Caudate nucleus (tissue), 63 donors: ENCODE measurements at places on chromosomes 5 and 9.

DNA sequence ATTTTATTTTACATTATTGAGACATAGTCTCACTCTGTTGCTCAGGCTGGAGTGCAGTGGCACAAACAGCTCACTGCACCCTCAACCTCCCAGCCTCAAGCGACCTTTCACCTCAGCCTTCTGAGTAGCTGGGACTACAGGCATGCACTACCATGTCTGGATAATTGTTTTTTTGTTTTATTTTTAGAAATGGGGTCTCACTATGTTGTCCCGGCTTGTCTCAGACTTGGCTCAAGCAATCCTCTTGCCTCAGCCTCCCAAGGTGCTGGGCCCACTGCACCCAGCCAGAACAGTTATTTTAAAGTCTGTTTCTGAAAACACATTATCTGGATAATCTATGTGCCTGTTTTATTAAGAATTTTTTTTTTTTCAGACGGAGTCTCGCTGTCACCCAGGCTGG is 62.0 kb downstream of the TEX10 start:
- DNase-seq: no peak

- DNase-seq: no peak
Measured at GRCh38 chr9:20838218-20838617, 154.2 kb downstream of the FOCAD start.

GRCh38 chr5:107103522-107103921 is 567.2 kb downstream of the EFNA5 start:
- no peak for DNase-seq

DNA sequence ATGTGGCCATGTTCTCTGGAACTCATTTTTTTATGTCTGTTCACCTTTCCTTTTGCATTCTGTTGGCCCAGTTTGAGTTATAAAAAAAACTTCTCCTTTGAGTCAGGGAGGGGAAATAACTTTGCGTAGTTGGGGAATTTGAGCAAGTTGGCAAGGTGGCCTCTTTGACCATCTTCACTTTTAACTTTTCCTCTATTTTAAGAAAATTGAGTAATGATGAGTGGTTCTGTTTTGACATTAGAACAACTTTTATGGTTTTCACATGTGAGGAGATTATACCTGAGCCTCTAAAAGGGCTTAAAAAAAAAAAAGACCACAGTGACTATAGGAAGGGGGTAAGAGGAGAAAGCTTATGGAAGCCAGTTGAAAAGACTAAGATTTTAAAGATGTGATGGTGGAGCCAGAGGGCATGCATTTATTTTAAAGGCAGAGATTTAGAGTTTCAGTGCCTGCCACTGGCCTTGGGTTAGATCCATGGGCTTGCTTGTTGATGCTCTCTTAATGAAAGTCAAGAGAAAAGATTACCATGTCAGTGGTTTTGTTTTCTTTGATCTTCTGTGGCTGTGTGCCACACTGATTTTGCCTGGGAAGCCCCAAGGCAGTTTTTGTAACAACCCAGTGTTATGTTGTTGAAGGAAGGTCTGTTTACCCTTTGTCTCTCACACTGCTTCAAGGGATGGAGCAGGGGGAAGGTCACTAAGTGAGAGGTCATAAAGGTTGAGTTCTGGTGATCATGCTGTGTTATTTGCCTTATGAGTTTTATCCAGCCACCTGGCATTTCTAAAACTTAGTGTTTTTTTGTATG is 219.7 kb upstream of the CD180 start:
- DNase-seq: no peak

GRCh38 chr5:142175039-142175438 is 66.5 kb downstream of the NDFIP1 start:
- no peak for DNase-seq

DNA sequence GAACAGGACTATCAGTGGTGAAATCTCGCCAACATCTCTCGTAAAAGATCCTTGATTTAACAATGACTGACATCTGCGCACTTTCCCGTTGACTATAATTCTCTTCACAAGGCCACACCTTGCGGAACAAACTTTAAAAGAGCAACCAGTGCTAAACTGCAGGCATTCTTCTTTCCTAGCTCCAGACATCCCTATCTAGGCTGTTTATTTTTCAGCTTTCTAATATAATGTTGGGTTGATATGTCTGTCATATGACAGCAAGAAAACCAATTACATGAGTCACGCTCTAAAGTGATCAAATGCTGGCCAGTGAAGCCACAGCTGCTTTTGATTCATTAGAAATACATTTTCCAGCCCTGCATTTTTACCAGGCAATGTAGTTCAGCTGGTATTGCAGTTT is 162.5 kb downstream of the ELAVL2 start:
- DNase-seq: no peak

DNA sequence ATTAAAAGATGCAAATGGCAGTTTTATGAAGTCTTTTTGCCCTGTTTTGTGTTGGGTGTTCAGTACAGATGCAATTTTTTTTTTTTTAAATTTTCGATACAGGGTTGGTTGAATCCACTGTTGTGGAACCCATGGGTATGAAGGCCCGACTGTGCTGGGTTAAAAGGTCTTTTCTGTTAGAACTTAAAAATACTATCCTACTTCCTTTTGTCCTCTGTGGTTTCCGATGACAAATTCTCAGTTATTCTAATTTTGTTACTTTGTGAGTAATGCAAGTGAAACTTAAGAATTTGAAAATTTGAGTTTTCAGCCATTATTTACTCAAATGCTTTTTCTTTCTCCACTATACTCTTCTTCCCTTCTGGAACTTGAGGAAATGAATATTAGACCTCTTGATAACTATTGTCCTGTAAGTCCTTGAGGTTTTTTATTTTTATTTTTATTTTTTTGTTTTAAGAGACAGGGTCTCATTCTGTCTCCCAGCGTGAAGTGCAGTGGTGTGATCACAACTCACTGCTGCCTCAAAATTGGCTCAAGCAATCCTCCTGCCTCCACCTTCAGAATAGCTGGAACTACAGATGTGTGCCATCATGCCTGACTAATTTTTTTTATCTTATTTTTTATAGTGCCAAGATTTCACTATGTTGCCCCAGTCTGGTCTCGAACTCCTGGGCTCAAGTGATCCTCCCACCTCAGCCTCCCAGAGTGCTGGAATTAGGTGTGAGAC is 67.5 kb downstream of the ZCCHC7 start:
- DNase-seq: no peak

DNA sequence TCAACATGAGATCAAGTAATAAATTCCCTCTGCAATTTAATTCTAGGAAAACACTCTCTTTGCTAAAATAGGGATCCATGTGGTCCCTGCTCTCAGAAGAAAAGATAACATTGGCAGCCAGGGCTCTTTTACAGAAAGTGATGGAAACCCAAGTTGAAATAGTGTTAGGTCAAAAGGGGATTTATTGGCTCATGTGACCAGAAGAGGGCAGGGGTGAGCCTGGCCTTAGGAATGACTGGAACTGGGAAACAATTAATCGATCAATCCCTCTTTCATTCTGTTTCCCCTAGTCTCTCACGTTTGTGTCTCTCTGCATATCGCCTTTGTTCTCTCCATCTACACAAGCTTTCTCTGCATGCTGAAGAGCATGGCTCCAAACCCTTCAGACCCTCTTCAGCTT is 58.3 kb upstream of the ALDH1B1 start:
- no peak for DNase-seq

- no peak for DNase-seq
Measured at GRCh38 chr5:34526682-34527305, 129.3 kb upstream of the RAI14 start.

GRCh38 chr9:108108852-108109448 is 619.4 kb upstream of the KLF4 start:
- DNase-seq: no peak

DNA sequence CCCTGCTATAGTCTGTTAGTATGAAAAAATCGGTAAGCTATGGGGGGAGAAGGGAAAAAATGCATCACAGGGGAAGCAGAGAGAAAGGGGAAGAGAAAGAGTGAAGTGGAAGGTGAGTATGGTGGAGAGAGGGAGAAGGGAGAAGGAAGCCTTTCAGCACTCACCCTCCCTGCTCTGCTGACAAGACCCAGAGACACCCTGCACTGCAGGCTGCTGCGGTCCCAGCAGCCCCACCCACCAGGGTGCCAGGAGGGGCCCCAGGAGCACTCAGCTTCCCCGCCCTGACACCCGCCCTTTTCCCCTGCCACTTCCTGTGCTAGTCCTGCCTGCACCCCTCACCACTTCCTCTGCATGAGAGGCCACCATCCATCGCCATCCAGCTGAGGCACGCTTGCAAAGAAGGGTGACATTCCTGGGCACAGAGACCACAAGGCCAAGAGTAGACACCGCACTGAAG is 12.7 kb downstream of the STK10 start:
- no peak for DNase-seq

- DNase-seq: no peak
Measured at GRCh38 chr5:154690488-154690887, 64.7 kb upstream of the LARP1 start.

DNA sequence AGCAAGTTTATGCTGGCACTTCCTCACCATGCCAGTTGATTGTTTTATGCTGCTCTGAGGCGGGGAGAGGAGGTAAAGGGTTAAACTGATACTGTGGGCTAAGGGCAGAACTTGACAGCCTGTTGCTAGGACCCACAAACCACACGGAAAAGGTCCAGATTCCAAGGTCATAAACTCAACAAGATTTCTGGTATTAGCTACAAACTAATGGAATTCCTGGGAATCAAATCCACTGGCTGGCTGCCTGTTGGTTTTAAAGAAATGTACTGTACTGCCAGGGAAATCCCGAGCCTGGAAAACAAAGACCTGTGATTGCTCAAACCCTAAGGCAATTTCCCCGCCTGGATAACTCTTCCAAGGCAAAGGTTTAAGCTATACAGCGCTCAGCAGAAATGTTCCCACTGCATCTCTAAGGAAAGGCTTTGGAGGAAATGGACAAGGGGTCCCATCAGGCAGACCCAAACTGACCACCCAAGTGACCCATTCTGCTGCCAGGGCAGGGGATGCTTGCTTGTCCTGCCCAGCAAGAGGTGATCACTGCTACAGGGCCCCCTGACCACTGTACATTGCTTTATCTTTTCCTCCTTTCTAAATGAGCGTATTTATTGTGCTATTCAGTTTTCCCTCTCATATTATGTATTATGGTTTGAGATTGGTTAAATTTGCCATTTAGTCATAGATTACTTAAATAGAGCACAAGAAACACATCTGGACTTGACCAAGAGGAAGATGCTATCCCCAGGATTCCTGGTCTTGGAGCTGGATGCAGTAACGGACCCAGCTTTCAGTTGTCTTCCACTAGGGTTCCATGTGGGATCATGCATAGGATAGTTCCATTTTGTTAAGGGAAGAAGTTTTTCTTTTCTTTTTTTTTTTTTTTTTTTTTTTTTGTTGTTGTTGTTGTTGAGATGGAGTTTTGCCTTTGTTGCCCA is 124.3 kb downstream of the SUSD1 start:
- DNase-seq: no peak

GRCh38 chr5:77937015-77937908 is 161.1 kb upstream of the TBCA start:
- no peak for DNase-seq

DNA sequence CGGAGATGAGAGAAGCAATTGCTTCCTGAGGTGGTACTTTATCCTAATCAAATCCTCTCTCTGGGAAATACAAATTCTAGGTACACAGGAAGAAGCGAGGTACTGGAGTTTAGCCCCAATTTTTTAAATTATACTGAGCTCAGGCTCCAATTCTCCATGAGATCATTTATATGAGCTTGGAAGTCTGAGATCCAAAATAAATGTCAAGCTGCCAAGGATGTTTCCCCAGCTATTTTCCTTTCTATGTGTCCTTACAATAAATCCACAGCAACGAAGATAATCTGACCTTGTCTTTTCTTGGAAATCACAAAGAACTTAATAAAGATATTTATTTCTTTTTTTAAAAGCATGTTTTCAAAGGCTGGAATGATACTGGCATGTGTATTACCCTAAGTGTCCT is 597.3 kb downstream of the GABRG2 start:
- DNase-seq: no peak

- no peak for DNase-seq
Measured at GRCh38 chr9:116717150-116717549, 30.0 kb downstream of the TRIM32 start.

- DNase-seq: no peak
Measured at GRCh38 chr9:121661328-121661727, 9.9 kb downstream of the DAB2IP start.

DNA sequence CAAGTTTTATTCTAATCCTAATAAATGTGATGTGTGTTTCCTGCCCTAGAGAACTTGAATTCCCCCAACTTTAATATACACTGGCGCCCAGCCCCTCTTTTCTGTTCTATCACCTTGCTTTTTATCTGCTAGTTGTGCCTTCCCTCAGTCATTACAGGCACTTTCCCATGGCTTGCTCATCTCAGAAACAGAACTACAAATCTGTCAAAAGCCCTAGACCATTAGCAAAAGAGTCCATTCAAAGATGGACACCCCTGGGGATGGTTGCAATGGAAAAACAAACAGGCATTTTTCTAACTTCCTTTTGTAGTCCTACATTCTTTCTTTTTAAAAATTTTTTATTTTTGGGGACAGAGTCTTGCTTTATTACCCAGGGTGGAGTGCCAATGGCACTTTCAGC is 48.2 kb downstream of the FRMD3 start:
- no peak for DNase-seq
